ENCODE measurements at places on chromosomes 12 and 14. TPM values are rescaled to one million over a fixed set of nuclear protein-coding genes. Genes with fewer than 3 reads are reported as not detected.

CFAP251 gene
- 13.1 TPM for total RNA-seq

PLXNC1 gene
- total RNA-seq = 65.4 TPM

ATXN2 gene
- total RNA-seq = 117 TPM

ANGEL1 gene
- total RNA-seq = 22.2 TPM

ARHGEF25 gene
- 40.7 TPM for total RNA-seq

LUM gene
- 4.4 TPM for total RNA-seq

FOXG1 gene
- 80.4 TPM for total RNA-seq

TPH2 gene
- not detected for total RNA-seq

GLIPR1L2 gene
- 0.94 TPM for total RNA-seq

SERPINA9 gene
- total RNA-seq = not detected

YAF2 gene
- total RNA-seq = 83.6 TPM

MMP14 gene
- 8.5 TPM for total RNA-seq

KRT79 gene
- total RNA-seq = not detected

KCNK10 gene
- total RNA-seq = 18.2 TPM

Measured in parietal lobe (tissue), 2 donors.